ENCODE measurements at places on chromosomes 3 and 15. TPM values are rescaled to one million over a fixed set of nuclear protein-coding genes. Genes with fewer than 3 reads are reported as not detected.

The CXCR6 gene
- not detected for total RNA-seq

GRCh38 chr15:56582785-56583184 lies 117.8 kb upstream of the MNS1 start:
- no peak for DNase-seq

DNA sequence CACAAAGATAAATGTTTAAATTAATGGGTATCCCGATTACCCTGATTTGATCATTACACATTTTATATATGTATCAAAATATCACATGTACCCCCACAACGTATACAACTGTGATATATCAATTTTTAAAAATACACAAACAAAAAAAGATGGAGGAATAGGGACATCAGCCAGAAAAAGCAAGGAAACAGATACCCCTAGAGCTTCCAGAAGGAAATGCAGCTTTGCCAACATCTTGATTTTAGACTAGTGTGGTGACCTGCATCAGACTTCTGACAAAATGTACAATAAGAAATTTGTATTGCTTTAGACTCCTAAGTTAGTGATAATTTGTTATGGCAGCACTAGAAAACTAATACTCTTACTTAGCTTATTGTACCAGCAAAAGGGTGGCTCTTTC lies 483.8 kb downstream of the TUSC7 start:
- no peak for DNase-seq

- DNase-seq = no peak
Observed at GRCh38 chr15:79030470-79030869, 60.1 kb downstream of the RASGRF1 start.

DNA sequence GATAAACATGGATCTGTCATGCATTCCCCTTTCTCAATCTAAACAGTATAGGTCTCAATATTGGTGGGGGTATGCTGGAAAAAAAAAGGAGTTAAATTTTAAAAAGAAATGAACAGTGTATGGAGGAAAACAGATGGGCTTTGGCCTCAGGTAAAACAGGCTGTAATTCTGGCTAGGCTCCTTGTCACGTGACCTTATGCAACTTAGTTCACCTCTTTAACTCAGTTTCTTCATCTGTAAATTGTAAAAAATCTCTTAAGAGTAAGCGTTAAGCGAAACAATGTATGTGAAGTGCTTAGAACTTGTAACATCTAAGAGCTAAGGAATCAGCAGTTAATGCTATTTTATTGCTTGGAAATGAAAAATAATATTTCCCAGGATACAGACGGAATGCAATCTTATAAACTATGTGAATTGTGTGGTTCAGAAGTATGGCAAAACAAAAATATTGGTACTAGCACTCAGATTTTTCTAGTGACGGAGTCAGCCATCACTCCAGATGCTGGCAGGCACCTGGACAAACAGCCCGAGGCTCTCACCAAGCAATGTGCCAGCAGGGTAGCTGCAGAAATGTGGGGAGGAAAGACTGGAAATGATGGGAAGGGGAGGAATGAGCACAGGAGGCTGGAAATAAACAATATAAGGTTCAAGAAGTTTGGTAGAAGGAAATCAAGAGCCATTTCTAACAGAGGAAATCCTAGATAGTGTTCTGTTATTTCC lies 172.8 kb downstream of the USP13 start:
- no peak for DNase-seq

DNA sequence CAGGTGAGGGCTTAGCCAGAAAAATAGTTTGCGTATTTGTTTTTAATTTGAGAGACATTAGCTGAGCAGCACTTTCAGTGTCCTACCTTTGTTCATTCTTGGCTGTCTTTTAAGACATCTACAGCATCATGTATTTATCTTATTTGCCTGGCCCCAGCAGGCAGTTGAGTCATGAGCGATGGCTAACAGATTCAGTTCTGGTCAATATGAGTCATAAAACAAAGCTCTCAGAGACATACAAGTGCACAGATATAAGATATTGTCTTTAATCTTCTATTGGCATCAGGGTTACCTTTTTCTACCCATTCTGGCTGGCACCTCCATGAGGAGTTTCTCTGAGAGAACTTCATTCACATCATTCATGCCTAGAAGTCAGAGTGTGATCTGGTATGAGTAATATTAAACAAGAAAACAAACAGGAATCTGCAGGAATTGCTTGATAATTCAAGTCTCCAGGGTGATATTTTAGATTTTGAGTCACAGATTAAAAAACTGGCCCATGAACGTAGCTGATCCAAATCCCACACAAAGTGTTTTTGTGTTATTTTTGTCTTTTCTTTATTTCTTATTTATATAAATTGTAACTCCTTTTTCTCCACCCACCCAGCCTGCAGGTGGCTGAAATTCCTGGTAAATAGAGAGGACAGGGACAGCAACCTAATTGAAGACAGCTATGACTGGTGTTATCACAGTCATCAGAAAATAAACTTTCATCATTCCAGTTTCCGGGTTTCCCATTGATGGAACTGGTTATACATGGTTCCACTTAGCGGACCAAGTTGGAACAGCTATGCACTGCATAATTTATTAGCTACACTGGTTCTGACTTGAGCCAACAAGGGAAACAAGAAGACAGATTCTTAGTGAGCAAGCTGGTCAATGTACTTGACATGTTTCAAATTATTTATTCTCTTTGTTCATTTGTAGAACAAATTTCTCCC lies 47.3 kb downstream of the PLSCR2 start:
- no peak for DNase-seq

- DNase-seq = no peak
Observed at GRCh38 chr3:156522673-156523072, 32.2 kb downstream of the SSR3 start.

The ATP11B gene
- 36.2 TPM for total RNA-seq

GRCh38 chr15:52005748-52006701 lies 13.0 kb upstream of the MAPK6 start:
- DNase-seq = no peak

DNA sequence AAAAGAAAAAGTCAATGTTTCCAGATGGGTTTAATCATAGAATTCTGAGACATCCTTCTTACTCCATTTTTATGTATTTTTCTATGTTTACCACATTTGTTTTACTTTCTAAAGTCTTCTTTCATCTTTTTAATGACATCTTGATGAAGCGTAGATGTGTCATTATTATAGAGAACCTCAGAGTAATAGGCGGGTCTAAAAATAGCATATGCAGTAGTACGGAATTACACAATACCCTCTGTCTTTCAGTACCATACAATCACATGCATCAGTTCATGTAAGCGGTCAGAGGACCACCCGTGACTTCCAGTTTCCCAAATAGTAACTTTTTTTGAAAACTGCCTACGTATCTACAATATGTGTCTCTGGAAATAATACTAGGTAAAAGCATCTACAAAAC lies 224.0 kb downstream of the PLOD2 start:
- DNase-seq = no peak

DNA sequence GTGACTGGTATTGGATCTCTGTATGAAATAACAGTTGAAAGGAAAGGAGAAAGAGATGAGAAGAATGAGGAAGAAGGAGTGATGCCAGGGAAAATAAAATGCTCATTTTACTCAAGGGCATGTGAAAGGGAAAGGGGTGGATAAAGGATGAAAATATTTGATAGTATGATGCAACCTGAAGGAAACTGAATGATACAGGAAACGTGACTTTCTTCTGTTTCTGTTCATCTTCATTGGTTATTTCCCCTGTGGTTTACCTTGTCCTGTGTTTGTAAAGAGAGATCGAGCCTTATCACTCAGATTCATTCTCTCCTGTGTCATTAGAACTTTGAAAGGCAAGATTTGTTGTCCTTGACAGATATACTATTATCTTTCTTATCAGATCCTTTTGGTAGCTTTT lies 243.6 kb upstream of the SLITRK3 start:
- no peak for DNase-seq
